Stimulated activated CD8-positive, alpha-beta memory T cell treated with anti-CD3 and anti-CD28 coated beads, Interleukin-2, amount 100 ng/mL, for 1 hour (primary cell): ENCODE measurements at places on chromosomes 3 and 15.

GRCh38 chr15:52558196-52558595 lies 10.6 kb downstream of the ARPP19 start:
- no peak for DNase-seq

- DNase-seq = peak; percentile 16
These were observed 67.8 kb downstream of the UBP1 start for GRCh38 chr3:33372218-33373081.

DNA sequence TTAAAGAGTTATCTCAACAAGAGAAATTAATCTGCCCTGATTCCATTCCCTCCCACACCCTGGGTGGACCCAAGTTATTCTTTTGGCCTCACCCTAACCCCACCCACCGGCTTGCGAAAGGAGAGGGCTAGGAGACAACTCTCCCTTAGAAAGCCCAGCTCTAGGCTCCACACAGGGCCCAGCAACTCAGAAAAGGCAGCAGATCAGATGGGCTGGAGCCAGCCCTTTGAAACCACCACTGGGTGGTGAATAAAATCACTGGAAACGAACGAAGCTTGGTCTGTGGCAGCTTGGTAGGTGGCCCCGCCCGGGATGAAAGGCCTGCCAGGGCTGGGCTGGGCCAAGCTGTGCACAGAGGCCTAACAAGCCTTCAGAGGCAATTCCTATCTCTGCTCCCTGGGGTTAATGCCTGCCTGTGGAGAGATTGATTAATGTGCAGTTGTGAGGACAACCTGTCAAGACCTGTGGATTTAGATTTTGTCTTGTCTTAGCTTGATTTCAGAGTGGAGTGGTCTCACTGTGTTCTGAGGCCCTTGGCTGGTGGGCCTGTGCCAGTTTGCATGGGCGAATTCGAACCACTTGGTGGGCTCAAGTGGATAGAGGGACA lies 38.8 kb downstream of the BHLHE40 start:
- DNase-seq = no peak

GRCh38 chr3:197828-198491 lies 1.4 kb downstream of the CHL1 start:
- no peak for DNase-seq

DNA sequence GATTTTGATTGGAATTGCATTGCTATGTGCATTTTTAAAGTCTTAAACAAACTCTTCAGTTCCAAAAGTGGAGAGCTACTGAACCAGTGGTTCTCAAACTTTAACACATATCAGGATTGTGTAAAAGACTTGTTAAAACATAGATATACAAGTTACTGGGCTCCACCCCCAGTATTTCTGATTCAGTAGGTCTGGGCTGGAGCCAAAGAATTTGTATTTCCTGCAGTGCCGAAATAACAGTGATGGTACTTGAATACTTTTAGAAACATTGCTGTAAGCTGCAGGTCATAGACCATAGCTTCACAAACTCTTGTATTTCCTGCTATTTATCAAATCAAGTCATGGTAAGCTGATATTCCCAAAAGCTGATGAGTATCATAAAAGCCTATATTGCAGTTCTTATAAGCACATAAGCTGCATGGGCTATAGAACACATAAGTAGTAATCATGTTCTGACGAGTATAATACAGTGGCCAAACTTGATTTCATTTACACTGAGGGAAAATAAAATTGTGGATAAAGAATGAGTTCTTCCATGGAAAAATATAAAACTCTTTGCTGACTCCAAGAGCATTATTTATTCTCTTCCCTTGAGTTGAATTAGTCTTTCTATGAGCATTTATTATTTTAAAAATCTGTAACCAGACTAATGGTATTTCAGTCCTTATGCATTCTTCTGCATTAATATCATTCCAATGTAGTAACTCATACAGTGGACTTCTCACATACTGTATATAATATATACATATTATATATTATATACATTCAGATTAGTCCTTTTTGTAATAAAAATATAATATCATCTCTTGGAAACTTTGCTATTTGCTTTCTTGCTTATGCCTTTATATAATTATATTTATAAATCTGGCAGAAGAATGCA lies 550.5 kb upstream of the AGTR1 start:
- no peak for DNase-seq
